ENCODE measurements at places on chromosomes 6 and 20. TPM values are rescaled to one million over a fixed set of nuclear protein-coding genes. Genes with fewer than 3 reads are reported as not detected.

PAX1 gene
- total RNA-seq: not detected

SLC24A3 gene
- total RNA-seq: not detected

CLVS2 gene
- 0.12 TPM for total RNA-seq

DSP gene
- total RNA-seq: 0.33 TPM

RAB32 gene
- total RNA-seq: 161 TPM

THBD gene
- 18.5 TPM for total RNA-seq

DZANK1 gene
- total RNA-seq: 1.5 TPM

DNAH8 gene
- 0.12 TPM for total RNA-seq

CCN6 gene
- total RNA-seq: not detected

SAMD10 gene
- total RNA-seq: 0.87 TPM

LY6G6F gene
- not detected for total RNA-seq

TFAP2B gene
- 0.33 TPM for total RNA-seq

MOG gene
- total RNA-seq: not detected

TPD52L2 gene
- 171 TPM for total RNA-seq

OVOL2 gene
- not detected for total RNA-seq

MACROD2 gene
- total RNA-seq: 3.6 TPM

STMND1 gene
- total RNA-seq: not detected

HCK gene
- total RNA-seq: not detected

HTR1E gene
- under 0.01 TPM for total RNA-seq

ATP9A gene
- total RNA-seq: 13.9 TPM

ZNF831 gene
- total RNA-seq: not detected

BLCAP gene
- 25.3 TPM for total RNA-seq

MEP1A gene
- total RNA-seq: not detected

C6orf15 gene
- total RNA-seq: not detected

CST2 gene
- total RNA-seq: not detected

OPRM1 gene
- total RNA-seq: not detected

SLC12A5 gene
- total RNA-seq: under 0.01 TPM

PRSS16 gene
- 0.11 TPM for total RNA-seq

LY6G6C gene
- total RNA-seq: not detected

MYO6 gene
- total RNA-seq: 17.0 TPM

IPCEF1 gene
- total RNA-seq: under 0.01 TPM

PPP1R14C gene
- total RNA-seq: 1.9 TPM

ATG5 gene
- total RNA-seq: 54.0 TPM

ZBP1 gene
- total RNA-seq: not detected

C20orf144 gene
- 0.11 TPM for total RNA-seq

MYL9 gene
- 7.2 TPM for total RNA-seq

CARMIL1 gene
- 10.2 TPM for total RNA-seq

PROKR2 gene
- not detected for total RNA-seq

OR2B6 gene
- not detected for total RNA-seq

SLC2A10 gene
- total RNA-seq: 49.7 TPM

SFTA2 gene
- total RNA-seq: not detected

VSX1 gene
- total RNA-seq: not detected

GHRH gene
- total RNA-seq: not detected

IP6K3 gene
- total RNA-seq: 0.22 TPM

MUC22 gene
- total RNA-seq: not detected

SLC32A1 gene
- total RNA-seq: not detected

CCM2L gene
- total RNA-seq: under 0.01 TPM
